ENCODE measurements at places on chromosomes 4 and X.

DNA sequence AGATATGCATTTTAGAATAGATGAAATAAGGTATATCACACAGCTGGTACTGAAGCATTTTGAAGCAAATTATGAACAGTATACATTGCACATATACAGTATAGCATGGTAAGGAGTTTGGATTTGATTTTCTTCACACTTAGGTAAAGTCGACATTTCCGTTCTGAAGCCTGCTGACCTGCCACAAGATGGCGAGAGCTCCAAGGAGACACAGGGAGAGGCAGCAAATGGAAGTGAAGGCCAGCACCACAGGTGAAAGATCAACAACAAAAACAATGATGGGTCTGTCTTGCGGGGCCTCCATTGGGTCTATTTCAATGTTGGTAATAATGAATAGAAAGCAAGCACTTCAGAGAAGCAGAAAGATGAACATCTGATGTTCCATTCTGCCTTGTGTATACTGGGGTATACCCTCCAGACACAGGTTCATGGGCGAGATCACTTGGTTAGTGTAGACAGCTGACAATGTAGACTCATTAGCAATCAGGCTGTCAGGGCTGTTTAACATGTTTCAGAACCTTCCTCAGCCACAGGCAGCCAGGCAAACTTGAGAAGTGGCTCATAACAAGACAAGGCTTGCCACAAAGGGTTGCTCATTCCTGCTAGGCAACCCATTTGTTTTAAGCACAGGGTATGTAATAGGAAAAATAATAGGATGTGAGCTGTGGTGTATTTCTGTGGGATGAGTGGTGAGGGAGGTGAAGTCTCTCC lies 21.4 kb upstream of the NOX1 start:
- DNase-seq = no peak

GRCh38 chr4:182492423-182492822 lies 249.2 kb downstream of the TENM3 start:
- no peak for DNase-seq

DNA sequence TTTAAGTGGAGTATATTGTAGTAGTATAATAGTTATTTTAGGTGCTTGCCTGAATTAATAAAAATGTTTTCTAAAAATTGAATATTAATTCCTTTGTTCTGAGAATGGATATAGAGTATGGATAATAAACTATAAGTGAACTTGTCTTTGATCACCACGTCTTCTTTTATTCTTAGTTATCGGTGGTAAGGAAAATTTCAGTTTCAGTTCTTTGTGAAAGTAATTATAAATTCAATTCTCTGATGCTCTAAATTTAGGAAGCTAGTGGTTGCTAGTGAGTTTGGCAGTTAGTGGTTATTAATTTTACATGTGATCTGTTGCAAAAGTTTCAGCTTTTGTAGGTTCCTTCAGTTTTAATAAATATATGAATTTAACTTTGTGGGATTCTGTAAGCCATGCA lies 30.8 kb downstream of the MRPL1 start:
- no peak for DNase-seq

GRCh38 chr4:53702334-53703266 lies 111.3 kb upstream of the LNX1 start:
- no peak for DNase-seq

GRCh38 chr4:15396157-15396800 lies 31.6 kb upstream of the C1QTNF7 start:
- peak; percentile 51 for DNase-seq

Measured in stimulated activated CD4-positive, alpha-beta T cell treated with anti-CD3 and anti-CD28 coated beads, TNF-alpha, amount 100 ng/mL, for 48 hours (primary cell).